Thoracic aorta (tissue), 2 donors: ENCODE measurements at places on chromosomes 6 and 20.
A peak's percentile ranks its signal among the peaks of the same experiment; 100 is the strongest.

DNA sequence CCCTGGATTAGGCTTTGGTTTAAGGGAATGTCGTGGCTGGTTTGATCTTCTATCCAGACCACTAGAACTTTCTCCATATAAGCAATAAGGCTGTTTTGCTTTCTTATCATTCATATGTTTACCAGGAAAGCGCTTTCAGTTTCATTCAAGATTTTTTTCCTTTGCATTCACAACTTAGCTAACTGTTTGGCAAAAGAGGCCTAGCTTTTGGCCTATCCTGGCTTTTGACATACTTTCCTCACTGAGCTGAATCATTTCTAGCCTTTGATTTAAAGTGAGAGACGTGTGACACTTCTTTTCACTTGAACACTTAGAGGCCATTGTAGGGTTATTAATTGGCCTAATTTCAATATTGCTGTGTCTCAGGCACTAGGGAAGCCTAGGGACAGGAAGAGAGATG, 1.7 kb upstream of the FAM50B start:
- H3K4me1 ChIP-seq = peaks cover 61% of the 10 kb centered on the region
- no peak for DNase-seq
- H3K27ac ChIP-seq = peak overlapping the region; percentile 66
- H3K4me3 ChIP-seq = no peak overlapping the region

GRCh38 chr20:51961964-51962761, 159.8 kb upstream of the SALL4 start:
- no peaks in the 10 kb centered on the region for H3K36me3 ChIP-seq
- H3K4me1 ChIP-seq = no peaks in the 10 kb centered on the region
- DNase-seq = no peak
- H3K27me3 ChIP-seq = no peaks in the 10 kb centered on the region
- H3K27ac ChIP-seq = no peak overlapping the region

- no peaks in the 10 kb centered on the region for H3K27me3 ChIP-seq
- no peaks in the 10 kb centered on the region for H3K36me3 ChIP-seq
- H3K4me1 ChIP-seq = no peaks in the 10 kb centered on the region
- H3K4me3 ChIP-seq = no peak overlapping the region
Observed at GRCh38 chr6:8172530-8172929, 70.2 kb upstream of the EEF1E1 start.

DNA sequence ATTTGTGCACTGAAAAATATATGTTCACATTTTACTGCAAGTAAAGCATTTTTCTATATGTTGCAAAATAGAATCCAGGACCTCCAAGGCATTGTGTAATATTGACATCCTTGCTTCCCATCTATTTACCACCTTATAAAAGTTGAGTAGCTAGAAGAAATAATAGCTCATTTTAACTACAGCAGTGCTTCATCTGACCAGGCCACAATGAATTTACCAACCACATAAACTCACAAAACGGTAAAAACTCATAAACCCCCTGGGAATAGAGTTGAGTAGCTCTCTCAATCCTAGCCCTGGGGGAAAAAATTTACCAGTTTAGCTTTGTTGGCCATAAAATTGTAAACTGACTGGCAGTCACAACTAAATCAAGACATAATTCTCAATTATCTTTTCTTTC, 3.9 kb downstream of the ATXN1 start:
- DNase-seq = no peak
- no peaks in the 10 kb centered on the region for H3K36me3 ChIP-seq
- no peak overlapping the region for H3K27ac ChIP-seq
- no peaks in the 10 kb centered on the region for H3K27me3 ChIP-seq
- no peak overlapping the region for H3K4me3 ChIP-seq
- peaks cover 46% of the 10 kb centered on the region for H3K4me1 ChIP-seq

DNA sequence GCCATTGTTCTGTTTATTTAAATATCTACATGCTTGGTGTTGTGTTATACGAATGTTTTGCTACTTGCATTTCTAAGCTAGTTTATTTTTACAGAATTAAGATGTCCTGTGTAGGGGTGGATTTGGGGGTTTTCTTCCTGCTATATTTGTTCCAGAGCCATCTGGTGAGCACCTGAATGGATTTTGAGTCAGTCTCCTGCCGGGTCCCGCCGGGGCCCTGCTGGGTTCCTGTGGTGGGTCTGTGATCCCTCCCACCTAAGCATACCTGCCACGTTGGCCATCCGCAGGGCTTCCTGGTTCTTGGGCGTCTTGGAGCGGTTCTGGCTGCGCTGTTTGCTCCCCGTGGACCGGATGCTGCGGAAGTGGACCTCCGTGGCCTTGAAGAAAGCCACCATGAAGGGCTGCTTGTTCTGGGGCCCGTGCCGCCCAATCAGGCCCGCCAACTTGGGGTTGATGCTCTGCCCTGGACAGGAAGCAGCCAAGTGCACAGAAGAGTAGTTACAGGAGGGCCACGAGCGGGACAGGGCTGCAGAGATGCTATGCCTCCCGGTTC, 82.9 kb downstream of the BMP7 start:
- no peak overlapping the region for H3K27ac ChIP-seq
- no peak overlapping the region for H3K4me3 ChIP-seq
- no peaks in the 10 kb centered on the region for H3K27me3 ChIP-seq

- no peaks in the 10 kb centered on the region for H3K4me1 ChIP-seq
- peaks cover 11% of the 10 kb centered on the region for H3K36me3 ChIP-seq
- H3K27me3 ChIP-seq = no peaks in the 10 kb centered on the region
- no peak overlapping the region for H3K27ac ChIP-seq
Observed at GRCh38 chr20:20521736-20522135, 153.8 kb downstream of the INSM1 start.

GRCh38 chr6:113187661-113188060, 669.5 kb upstream of the MARCKS start:
- H3K36me3 ChIP-seq = no peaks in the 10 kb centered on the region
- no peak overlapping the region for H3K27ac ChIP-seq
- H3K27me3 ChIP-seq = no peaks in the 10 kb centered on the region
- no peak for DNase-seq
